ENCODE measurements at places on chromosomes 7 and 10. TPM values are rescaled to one million over a fixed set of nuclear protein-coding genes. Genes with fewer than 3 reads are reported as not detected.

DNA sequence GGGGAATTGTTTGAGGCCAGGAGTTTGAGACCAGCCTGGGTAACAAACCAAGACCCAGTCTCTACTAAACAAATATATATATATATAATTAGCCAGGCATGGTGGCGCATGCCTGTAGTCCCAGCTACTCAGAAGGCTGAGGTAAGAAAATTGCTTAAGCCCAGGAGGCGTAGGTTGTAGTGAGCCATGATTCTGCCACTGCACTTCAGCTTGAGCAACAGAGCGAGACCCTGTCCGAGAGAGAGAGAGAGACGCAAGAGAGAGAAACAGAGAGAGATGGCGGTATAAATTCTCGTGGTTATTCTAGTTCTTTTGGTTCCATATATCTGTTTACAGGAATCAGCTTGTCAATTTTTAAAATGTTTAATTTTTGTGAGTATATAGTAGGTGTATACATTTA is 94.0 kb downstream of the TBXAS1 start:
- no peaks in the 10 kb centered on the region for H3K36me3 ChIP-seq
- no peak for DNase-seq
- no peaks in the 10 kb centered on the region for H3K4me1 ChIP-seq
- no peak overlapping the region for H3K4me3 ChIP-seq
- H3K27ac ChIP-seq = no peak overlapping the region

GRCh38 chr10:79176052-79176501 is 107.3 kb downstream of the ZMIZ1 start:
- H3K36me3 ChIP-seq = no peaks in the 10 kb centered on the region
- H3K27me3 ChIP-seq = no peaks in the 10 kb centered on the region
- H3K4me1 ChIP-seq = no peaks in the 10 kb centered on the region
- no peak overlapping the region for H3K4me3 ChIP-seq
- DNase-seq = no peak

DNA sequence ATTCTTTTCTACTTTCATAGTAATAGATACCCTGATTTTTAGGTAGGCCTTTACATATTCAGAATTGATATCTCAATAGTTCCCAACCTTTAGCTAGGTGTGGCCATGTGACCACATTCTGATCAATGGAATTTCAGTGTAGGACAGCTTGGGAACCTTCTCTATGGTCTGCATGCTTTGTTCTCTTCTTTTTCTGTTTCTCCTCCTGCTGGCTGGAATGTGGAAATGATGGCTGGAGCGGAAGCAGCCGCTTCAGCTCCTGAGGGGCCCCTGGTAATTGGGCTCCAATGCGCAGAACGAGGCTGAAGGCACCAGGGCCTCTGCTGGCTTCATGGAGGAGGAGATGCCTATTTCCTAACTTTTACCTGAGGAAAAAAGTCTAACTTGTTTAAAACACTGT is 152.6 kb downstream of the ZMYND11 start:
- peaks cover 5% of the 10 kb centered on the region for H3K4me1 ChIP-seq
- H3K27me3 ChIP-seq = peaks cover 3% of the 10 kb centered on the region
- DNase-seq = no peak
- no peak overlapping the region for H3K27ac ChIP-seq

- no peaks in the 10 kb centered on the region for H3K27me3 ChIP-seq
- peaks cover 18% of the 10 kb centered on the region for H3K36me3 ChIP-seq
- peak overlapping the region; percentile 71 for H3K4me3 ChIP-seq
- DNase-seq = no peak
- H3K27ac ChIP-seq = peak overlapping the region; percentile 96
- peaks cover 74% of the 10 kb centered on the region for H3K4me1 ChIP-seq
Observed at GRCh38 chr10:22684699-22685098, 29.7 kb downstream of the PIP4K2A start.

DNA sequence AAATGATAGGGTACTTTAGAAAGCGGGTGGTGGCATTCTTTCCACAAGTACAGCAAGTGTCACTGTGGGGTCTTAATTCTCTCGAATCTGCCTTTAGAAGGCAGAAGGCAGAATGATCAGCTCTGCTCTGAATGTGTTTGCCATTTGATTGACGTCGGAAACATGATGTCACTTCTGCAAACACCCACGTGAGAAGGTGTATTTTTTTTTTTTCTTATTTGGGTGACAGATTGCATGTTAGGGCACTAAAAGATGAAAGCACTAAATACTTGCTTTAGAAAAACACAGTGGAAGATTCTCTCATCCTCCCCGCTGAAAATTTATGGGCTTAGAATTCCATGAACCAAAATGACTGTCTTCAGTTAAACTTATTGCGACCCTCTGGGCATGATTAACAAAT is 150.2 kb downstream of the TCF7L2 start:
- H3K36me3 ChIP-seq = peaks cover 3% of the 10 kb centered on the region
- peaks cover 5% of the 10 kb centered on the region for H3K27me3 ChIP-seq
- no peak overlapping the region for H3K4me3 ChIP-seq
- H3K27ac ChIP-seq = no peak overlapping the region

GRCh38 chr7:30436046-30436445 is 42.5 kb downstream of the NOD1 start:
- H3K4me3 ChIP-seq = no peak overlapping the region
- H3K27ac ChIP-seq = no peak overlapping the region
- DNase-seq = no peak
- peaks cover 41% of the 10 kb centered on the region for H3K36me3 ChIP-seq
- peaks cover 4% of the 10 kb centered on the region for H3K4me1 ChIP-seq

DNA sequence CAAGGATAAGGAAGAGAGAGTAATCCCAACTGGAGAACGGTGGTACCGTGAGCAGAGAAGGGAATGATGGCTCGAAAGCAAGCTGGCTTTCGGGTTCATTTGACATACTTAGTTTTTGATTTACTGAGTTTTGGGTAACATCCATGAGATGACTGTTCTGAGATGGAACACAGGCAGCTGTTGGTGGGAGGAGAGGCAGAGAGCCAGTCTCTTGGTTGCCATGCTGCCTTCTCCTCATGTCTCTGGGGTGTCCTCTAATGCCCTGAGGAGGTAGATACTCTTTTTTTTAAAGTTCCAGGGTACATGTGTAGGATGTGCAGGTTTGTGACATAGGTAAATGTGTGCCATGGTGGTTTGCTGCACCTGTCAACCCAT is 76.4 kb upstream of the NRP1 start:
- no peaks in the 10 kb centered on the region for H3K4me1 ChIP-seq
- H3K4me3 ChIP-seq = no peak overlapping the region
- H3K27me3 ChIP-seq = peaks cover 11% of the 10 kb centered on the region
- no peaks in the 10 kb centered on the region for H3K36me3 ChIP-seq

DNA sequence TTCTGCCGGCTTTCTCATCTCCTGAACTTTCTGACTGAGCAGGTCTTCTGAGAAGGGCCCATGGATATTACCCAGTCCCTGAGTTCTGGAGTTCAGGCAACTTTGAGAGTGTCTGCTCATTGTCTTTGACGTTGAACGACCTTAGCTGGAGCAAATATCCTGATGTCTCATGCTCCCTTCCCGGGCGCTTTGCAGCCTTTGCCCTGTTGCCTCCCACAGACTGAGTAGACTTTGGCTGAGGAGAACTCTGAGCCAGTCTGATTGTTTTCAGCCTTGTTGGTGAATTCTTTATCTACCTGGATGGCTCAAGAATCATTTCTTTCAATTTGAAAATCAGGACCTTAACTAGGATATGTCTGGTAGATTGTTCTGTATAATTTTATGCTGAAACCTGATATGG is 353.7 kb downstream of the GLRX3 start:
- H3K27ac ChIP-seq = no peak overlapping the region
- no peaks in the 10 kb centered on the region for H3K36me3 ChIP-seq
- no peak for DNase-seq
- no peak overlapping the region for H3K4me3 ChIP-seq
- H3K4me1 ChIP-seq = no peaks in the 10 kb centered on the region

DNA sequence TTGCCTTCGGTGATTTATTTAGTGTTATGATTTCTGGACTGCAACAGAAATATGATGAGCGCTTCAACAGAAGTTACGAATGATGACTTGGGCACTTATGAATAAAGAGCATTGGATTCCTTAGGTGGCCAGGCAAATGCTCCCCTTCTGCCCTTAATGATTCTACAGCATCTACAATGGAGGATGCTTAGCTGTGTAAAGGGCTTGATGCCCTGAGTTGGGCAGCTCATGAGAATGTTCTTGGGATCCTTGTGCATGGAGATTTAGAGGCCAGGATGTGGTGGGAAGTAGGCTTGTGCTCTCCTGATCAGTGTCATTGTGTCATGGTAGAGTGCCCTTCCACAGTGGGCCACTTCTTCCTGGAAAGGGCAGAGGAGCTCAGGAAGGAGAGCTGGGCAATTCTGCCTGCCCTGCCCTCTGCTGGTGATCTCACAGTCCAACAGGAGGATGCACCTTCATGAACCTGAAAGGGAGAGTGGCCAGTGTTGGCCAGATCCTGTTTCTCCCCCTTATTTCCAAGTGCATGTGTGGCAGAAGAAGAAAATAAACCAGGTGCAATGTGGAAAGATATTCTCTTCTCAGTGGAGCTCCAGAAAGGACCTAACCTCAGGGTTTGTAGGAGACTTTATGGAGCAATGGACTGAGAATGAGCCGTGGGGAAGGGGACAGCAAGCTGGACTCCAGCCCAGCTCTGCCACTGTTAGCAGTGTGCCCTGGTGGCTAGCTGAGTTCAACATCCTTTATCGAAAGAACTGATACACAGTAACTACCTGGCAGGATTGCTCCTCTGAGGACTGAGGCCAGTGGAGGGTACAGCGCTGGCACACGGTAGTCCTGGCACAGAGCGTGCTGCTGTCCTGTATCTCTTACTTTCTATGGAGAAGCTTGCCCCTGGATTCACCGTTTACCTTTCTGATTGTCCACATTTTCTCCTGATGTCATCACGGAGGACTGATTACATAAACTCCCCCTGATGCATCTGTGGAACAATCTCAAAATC is 182.9 kb downstream of the BMPER start:
- no peaks in the 10 kb centered on the region for H3K36me3 ChIP-seq
- no peak overlapping the region for H3K27ac ChIP-seq
- no peaks in the 10 kb centered on the region for H3K4me1 ChIP-seq
- DNase-seq = no peak
- H3K27me3 ChIP-seq = no peaks in the 10 kb centered on the region

DNA sequence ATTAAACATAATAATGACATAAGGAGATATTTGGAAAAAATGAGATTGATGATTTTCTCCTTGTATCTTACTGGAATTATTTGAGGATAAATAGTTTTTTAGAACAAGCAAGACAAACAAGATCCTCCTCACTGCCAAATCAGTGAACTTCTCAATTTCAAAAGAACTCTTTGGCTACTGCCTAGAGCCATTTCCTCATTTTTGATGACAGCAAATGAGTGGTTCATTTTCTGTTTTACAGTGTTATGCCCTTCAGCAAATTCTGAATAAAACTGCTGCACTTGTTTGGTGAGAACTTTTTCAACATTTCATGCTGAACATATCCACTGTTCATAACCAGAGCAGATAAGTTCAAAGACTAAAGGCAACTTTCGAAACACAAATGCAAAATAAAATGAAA is 42.5 kb upstream of the AHR start:
- H3K27me3 ChIP-seq = no peaks in the 10 kb centered on the region
- no peak for DNase-seq
- H3K4me3 ChIP-seq = no peak overlapping the region
- H3K36me3 ChIP-seq = peaks cover 9% of the 10 kb centered on the region
- peaks cover 7% of the 10 kb centered on the region for H3K4me1 ChIP-seq
- H3K27ac ChIP-seq = no peak overlapping the region

GRCh38 chr7:124022551-124022950 is 10.3 kb downstream of the TMEM229A start:
- DNase-seq = no peak
- no peak overlapping the region for H3K27ac ChIP-seq
- H3K4me3 ChIP-seq = no peak overlapping the region
- no peaks in the 10 kb centered on the region for H3K4me1 ChIP-seq

GRCh38 chr7:30687604-30688003 is 5.3 kb upstream of the CRHR2 start:
- DNase-seq = no peak
- H3K4me1 ChIP-seq = peaks cover 6% of the 10 kb centered on the region
- no peak overlapping the region for H3K4me3 ChIP-seq
- no peak overlapping the region for H3K27ac ChIP-seq

DNA sequence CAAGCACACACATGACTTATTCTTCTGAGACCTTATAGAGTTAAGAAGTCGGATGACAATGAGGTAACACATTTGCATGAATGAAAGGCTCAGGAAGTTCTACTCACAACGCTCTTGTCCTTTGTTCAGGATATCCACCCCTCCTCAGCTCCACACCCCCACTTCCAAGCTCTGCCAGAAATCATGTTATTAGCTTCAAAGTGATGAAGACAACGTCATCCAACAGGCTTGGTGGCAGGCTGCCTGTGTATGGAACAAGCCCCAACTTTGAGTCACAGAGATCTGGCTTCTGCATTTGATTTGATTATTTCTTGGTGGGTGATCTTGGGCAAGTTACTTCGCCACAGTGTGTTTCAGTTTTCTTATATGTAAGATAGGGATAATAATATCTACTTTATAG is 12.4 kb upstream of the BMPER start:
- H3K36me3 ChIP-seq = no peaks in the 10 kb centered on the region
- H3K27ac ChIP-seq = no peak overlapping the region
- peaks cover 33% of the 10 kb centered on the region for H3K27me3 ChIP-seq

The SDK1 gene
- total RNA-seq = 0.25 TPM

The HSPA12A gene
- total RNA-seq = 0.06 TPM

The TEX36 gene
- not detected for total RNA-seq

The PAX4 gene
- total RNA-seq = not detected

The PDGFA gene
- 0.53 TPM for total RNA-seq
